ENCODE measurements at places on chromosomes 13 and 19.

- no peak for DNase-seq
These were observed 14.3 kb downstream of the LPAR6 start for GRCh38 chr13:48398450-48399095.

DNA sequence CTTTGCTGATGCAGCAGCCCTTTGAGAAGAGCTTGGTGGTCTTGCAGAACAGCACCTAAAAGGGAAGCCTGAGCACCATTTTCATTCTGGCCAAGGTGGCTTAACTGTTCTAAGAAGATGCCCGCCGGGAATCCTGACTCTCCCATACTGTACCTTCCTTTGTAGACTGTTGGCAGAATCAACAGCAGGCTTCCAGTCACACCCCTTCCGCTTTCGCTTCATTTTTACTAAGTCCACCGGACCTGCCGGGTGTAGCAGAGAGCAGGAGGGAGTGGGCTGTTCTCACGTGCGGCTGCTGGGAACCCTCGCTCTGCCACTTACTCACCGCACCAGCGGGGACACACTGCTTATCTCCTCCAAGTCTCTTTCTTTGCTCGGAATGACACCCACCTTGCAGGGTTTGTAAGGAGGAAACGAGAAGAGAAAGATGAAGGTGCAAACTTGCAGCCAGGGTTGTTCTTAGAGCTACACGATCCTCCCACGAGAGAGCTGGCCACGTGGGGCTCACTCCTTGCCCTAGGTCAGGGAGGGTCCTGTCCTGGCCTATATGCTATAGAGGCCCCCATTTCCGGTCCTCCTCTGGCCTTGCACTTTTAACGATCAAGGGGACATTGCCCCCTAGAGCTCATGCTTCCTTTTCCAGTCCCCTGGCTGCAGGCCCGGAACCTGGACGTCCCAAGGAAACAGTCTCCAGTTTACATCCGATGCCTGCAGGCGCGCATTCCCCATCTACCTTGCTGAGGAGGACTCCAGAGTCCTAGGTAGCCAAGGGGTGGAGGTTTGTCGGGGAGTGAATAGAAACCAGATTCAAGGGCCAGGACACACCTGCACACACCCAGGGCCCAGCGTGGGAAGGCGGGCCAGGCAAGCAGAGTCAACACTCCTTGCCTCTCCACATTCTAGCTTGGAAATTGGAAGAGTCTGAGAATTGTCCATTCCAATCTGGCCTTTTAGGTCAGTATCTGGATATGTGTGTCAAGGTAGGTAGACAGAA, 453.6 kb downstream of the IRS2 start:
- no peak for DNase-seq

DNA sequence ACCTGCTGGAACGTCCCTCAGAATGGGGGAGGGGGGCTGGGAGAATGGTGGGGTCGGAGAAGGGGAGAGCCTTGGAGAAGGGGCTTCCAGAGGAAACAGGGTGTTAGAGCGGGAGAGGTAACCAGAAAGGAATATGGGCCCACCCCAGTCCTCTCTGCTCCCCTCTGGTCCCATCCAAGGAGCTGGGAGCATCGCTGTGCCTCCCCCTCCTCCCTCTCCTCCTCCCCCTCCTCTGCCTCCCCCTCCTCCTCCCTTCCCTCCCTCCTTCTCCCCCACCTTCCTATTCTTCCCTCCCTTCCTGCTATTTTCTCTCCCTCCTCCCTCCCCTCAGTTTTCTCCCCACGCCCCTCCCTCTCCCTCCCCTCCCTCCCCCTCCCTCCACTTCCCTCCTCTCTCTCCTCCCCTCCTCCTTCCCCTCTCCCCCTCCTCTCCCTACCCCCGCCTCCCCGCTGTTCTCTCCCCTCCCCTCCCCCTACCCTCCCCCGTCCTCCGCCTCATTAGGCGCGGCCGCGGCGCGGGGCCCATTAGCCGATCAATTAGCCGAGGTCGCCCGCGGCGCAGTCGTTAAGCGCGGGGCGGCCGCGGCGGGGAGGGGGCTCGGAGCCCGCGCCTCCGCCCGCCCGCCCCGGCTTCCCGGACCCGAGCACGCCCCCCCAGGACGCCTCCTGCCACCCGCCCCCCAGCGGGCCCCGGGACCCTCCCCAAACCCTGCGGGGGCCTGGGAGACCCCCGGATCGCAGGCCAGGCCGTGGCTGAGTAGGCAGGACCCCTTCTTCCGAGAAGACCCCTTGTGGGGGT, 15.4 kb downstream of the TLE5 start:
- DNase-seq = peak; percentile 39

DNA sequence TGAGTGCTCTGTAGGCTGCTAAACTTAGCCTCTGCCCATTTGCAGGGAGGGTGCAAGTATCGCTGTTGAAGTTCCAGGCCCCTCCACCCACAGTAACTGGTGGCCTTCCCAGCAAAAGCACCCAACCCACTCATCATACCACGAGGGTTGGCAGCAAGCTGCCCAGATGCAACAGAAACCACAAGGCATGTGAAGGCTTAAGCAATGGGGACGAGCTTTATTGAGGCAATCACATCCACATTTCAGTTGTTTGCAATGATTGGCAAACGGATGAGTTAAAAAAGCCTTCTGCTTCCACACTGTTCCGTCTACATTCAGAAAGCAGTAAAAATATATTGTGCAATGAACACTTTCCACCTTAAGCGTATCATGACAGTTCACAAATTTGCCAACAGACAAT, 10.3 kb downstream of the GJB6 start:
- DNase-seq = no peak

GRCh38 chr13:104798486-104798885, 1732.3 kb upstream of the SLC10A2 start:
- no peak for DNase-seq

DNA sequence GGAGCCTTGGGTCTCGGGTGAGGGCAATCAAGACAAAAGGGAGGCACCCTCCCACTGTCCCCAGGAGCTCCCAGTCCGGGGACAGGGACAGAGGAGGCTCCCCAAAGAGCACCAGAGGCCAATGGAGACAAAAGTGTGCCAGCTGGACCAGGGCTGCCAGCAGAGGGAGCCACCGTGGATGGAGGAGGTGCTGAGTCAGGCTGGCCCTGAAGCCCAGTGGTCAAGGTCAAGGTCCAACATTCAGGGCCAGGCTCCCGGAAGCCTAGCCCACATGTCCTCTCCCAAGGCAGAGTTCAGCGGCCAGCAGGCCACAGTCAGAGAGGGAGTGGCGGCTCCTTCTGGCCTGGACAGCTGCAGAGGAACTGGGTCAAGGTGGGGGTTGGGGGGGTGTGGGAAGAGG, 8.4 kb downstream of the COL5A3 start:
- DNase-seq = no peak

DNA sequence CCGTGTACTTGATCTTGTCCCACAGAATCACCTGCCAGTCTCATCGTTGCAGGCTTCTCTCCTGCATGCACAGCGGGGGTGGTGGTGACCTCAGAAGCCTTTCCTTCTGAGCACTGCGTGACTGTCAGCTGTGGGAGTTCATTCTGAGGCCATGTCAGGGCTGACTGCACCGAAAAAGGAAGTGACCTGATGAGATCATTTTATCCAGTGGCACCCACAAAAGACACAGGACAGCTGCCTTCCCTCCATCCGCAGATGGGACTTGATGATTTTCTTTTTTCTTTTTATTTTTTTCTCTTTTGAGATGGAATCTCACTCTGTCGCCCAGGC, 89.7 kb downstream of the RAB20 start:
- DNase-seq = peak; percentile 10

GRCh38 chr13:94825507-94825906, 113.2 kb upstream of the SOX21 start:
- DNase-seq = no peak

DNA sequence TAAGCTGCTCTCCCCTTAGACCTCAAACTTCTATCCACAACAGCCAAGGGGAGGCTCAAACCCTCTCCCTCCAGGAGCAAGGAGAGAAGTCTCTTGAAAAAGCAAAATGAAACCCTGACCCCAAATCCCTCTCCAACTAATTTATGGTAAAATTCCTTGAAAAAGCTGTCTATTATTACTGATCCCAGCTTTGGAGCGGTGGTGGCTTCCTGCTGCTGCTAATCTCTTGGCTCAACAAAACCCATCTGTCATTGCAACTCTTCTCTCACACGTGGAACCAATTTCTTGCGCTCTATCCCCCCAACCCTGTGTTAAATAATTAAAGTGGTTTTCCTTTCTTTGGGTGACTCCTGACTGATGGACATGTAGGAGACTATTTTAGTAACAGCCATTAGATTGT, 64.1 kb upstream of the OXGR1 start:
- DNase-seq = no peak

GRCh38 chr13:86579662-86580061, 780.4 kb upstream of the SLITRK6 start:
- DNase-seq = no peak

- peak; percentile 99 for DNase-seq
These were observed 7.5 kb downstream of the EMP3 start for GRCh38 chr19:48332662-48333466.

- DNase-seq = no peak
These were observed 139.6 kb downstream of the STOML3 start for GRCh38 chr13:38850868-38851626.

- no peak for DNase-seq
These were observed 13.4 kb downstream of the LYL1 start for GRCh38 chr19:13089139-13089856.

DNA sequence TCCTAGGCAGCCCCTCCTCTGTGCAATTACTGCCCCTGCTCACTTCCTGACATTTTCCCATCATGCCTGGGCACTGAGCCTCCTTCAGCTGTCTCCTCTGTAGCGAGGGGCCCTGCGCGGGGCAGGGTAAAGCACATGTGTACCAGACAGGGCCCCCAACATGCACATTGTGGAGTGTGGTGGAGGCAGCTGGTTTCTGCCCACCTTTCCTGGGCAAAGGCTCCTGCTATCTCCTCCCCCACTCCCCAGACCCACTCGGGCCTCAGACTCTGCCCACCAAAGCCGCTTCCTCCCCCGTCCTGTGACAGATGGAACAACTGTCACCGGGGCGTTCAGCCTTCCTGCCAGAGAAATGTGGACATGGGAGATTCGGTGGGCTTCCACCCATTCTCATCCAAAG, 2.9 kb upstream of the KPTN start:
- DNase-seq = no peak

DNA sequence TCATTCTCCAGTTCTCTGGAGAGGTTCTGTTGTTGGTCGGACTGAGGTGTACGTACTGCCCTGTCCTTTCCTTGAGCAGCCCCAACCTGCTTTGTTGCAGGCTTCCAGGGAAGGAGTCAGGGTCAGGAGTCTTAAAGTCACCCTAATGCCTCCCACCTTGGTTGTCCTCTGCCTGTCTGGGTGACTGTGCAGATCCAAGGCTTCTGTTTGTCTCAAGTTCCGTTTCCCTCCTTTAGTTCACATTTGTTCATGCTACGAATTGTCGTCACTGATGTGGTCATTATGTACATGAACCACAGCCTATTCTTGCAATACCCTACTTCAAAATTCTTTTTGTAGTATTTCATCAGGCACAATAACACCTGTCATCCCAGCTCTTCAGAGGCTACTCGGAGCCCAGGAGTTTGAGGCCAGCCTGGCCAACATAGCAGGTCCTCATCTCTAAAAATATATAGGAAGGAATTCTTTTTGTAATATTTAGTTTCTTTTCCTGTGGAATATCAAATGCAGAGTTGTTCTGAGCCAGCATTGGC, 7.4 kb downstream of the ZNF586 start:
- no peak for DNase-seq

- no peak for DNase-seq
These were observed 7.8 kb downstream of the PGPEP1 start for GRCh38 chr19:18348171-18348570.

GRCh38 chr19:15028490-15028889, 20.8 kb upstream of the CASP14 start:
- DNase-seq = no peak

- peak; percentile 55 for DNase-seq
These were observed 7.7 kb downstream of the N4BP2L2 start for GRCh38 chr13:32530841-32531253.

DNA sequence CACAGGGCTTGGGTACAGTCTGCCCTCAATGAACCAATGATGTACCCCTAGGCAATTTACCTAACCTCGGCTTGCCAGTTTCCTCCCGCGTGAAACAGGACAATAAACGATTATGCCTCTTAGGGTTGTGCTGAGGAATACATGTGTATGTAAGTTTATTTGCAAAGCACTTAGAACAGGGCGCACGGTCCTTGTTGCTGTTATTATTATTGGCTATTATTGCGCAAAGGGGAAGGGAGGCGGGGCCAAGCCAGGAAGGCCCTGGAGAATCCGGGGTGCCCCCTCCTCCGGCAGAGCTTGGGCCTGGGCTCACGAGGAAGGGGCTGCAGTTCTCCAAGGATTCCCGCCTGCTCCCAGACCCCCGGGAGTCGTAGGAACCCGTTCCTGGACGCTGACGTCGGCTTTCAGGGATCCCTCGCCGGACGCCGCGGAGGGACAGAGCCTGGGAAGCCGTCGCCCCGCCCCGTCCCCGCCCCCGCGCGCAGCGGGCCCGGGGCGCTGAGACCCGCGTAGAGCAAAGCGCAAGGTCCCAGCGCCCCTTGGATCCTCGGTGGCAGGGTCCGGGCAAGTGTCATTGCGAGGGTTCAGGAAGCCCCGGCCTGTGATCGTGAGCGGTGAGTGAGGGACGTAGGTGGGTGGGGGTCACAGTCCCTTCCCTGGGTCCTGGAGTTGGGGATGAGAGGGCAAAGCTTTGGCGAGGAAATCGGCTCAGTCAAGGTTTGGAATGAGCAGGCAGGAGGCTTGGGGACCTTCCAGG, at the start of gene TMEM91:
TMEM91 (plus strand) TSS at position 293 of the 757 bp plus-strand sequence. CDS start 1,777 bp downstream, outside the sequence.
- DNase-seq = no peak

DNA sequence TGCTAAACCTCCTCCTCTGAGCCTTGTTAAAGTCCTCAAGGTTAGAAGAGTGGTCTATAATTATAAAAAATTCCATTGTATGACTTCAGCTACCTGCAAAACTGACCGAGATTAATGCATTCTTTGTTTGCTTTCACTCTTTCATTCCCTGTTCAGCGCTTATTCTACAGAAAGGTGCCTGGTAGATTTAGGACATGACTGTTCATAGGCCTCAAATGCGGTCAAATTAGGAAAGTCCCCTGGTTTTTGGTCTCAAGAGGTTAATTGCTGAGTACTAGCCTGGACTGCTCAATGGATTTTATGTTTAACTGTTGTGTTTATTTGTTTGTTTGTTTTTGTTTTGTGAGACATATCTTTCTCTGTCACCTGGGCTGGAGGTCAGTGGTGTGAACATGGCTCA, 35.4 kb downstream of the KL start:
- no peak for DNase-seq

- DNase-seq = no peak
These were observed 2.6 kb downstream of the GPR42 start for GRCh38 chr19:35373492-35373891.

DNA sequence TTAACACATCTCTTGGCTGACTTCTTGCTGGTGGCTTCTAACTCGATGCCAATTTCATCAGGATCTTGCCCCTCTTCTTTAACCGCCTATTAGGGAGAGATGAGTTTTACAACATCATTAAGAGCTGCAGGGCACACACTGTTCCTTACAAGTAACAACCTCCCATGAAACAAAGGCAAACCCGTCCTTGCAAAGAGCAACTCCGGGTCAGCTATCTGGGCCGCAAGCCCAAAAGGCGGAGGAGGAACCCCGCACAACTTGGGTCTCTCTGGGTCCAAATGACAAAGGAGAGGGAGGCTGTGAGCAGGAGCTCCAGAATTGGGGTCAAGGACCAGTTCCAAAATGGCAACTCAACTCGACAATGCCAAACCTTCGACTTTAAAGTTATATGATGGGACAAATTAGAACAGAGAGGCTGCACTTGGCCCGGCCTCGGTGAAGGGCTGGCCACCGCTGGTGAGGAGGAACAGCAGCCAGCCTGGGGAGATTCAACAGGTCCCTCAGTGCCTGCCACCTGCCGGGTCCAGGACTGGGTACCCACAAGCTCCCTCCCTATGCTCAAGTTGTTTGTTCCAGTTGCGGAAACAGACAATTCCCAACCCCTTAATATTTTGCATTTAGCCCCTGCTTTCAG, 1.1 kb downstream of the SAFB2 start:
- DNase-seq = no peak
